ENCODE measurements at places on chromosomes 16 and 17.

DNA sequence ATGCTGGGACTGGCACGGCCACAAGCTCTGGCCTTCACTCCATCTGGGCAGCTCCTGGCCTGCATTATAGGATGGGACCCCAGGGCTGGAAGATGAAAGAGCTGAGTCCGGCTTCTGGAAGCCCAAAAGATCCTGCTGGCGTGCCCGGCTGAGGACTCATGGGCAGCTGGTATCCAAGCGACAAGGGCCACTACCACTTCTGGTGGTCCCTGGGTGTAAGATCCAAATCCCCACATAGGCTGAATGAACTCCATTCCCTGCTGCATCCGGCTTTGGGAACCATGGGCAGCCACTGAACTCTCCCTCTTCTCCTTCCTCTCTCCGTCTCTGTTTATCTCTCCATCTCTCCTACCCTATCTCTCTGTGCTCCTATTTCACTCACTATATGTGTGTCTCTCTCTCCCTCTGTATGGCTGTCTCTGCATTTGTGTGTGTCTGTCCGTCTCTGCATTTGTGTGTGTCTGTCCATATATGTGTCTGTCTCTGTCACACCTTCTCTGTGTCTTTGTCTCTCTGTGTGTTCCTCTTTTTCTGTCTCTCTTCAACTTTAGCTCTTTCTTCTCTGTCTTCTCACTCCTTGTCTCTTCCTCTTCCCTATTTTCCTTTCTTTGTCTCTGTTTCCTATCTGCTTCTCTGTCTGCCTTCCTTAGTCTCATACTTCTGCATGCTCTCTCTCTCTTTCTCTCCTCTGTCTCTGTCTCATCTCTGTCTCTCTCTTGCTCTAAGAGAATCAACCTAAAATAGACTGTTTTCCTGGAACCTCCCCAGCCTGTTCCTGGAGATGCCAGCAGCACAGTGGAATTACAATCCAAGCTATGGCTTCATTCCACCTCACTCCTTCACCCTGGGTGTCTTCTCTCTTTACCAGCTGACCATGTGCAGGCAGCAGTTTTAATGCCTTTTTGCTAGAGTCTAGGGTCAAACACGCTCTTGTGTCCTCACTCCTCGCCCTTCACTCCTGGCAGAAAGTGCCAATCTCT is 60.4 kb upstream of the IRX6 start:
- DNase-seq = no peak

GRCh38 chr17:66337866-66338485 is 35.6 kb downstream of the PRKCA start:
- no peak for DNase-seq

DNA sequence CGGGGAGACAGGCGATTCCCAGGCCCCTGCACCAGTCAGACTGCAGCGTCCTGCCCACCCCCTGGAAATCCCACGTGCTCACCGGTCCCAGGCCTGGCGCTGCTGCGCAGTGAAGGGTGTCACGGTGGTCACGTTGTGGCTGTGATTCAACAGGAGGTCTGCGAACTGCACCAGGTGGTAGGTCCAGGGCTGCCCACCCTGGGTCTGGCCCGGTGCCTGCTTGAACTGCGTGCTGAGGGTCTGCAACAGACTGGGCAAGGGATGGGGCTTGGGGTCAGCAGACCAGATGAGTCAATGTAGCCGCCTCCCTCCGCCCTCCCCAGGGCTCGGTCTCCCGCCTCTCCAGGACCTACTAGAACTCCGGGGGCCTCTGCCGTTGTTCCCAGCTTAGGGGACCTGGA is 7.1 kb downstream of the MYBBP1A start:
- no peak for DNase-seq

- DNase-seq = no peak
Observed at GRCh38 chr17:82959242-82959930, 119.6 kb upstream of the ZNF750 start.

- DNase-seq = no peak
Observed at GRCh38 chr17:14144508-14144907, 75.2 kb downstream of the COX10 start.

GRCh38 chr17:32111141-32111771 is 31.0 kb upstream of the RHOT1 start:
- no peak for DNase-seq

DNA sequence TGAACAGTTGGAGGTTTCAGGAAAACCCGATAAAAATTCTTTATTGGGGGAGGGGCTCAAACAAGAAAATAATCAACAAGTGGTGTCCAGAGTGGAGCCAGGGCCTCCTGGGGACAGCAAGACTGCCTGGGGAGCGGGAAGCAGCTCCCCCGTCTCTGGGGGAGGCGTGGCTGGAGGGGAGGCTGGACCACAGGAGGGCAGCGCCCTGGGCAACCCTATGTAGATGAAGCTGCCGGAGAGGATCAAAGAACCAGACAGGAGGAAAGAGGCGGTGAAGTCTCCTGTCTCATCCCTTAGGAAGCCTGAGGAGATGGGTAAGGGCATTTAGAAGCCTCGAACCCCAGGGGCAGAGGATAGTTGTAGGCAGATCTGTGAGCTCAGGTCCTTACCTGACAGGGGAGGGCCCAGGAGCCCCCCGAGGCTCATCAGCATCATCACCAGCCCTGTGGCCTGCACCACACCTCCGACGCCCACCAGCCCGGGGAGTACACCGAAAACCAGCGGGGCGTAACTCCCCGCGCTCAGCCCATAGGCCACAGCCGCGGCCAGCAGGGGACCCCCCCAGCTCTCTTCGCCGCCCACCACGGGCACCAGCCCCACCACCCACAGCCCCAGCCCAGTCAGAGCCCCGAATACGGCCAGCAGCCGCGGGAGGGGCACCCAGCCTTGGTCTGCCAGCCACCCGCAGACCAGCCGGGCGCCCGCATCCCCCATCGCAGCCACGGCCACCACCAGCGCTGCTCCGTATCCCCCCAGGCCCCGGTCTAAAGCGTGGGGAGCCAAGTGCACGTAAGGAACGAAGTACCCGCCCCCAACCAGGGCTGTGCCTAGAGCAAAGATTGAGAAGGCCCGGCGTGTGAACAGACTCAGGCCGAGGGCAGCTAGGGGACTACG is 2.0 kb downstream of the SLC16A11 start:
- DNase-seq = no peak

DNA sequence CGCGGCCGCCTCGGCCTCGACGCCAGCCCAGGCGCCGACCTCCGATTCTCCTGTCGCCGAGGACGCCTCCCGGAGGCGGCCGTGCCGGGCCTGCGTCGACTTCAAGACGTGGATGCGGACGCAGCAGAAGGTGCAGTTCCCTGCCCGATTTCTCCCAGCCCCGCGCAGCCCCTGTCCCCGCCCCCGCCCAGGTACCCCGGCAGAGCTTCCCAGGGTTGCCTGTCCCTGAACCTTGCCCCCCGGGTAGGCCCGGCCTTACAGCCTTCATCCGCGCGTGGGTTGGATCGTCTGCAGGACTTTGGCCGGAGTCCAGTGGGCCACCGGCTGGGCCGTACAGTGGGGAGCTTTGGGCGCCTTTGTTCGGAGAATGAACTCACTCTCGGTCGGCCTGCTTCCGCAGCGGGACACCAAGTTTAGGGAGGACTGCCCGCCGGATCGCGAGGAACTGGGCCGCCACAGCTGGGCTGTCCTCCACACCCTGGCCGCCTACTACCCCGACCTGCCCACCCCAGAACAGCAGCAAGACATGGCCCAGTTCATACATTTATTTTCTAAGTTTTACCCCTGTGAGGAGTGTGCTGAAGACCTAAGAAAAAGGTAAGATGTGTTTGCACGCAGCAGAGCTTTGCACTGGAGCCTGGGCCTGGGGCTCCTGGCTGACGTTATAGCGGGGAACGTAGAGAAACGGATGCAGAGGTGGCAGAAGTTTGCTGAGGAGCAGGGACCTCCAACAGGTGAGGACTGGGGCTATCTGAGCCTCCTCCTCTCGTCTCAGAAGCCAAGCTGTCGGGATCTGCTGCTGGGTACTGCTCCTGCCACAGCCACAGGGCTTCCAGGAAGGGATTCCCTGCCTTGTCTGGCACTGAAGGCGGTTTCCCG is 593 bp downstream of the GFER start:
- no peak for DNase-seq

- DNase-seq = no peak
Observed at GRCh38 chr16:85524630-85525419, 88.3 kb upstream of the GSE1 start.

DNA sequence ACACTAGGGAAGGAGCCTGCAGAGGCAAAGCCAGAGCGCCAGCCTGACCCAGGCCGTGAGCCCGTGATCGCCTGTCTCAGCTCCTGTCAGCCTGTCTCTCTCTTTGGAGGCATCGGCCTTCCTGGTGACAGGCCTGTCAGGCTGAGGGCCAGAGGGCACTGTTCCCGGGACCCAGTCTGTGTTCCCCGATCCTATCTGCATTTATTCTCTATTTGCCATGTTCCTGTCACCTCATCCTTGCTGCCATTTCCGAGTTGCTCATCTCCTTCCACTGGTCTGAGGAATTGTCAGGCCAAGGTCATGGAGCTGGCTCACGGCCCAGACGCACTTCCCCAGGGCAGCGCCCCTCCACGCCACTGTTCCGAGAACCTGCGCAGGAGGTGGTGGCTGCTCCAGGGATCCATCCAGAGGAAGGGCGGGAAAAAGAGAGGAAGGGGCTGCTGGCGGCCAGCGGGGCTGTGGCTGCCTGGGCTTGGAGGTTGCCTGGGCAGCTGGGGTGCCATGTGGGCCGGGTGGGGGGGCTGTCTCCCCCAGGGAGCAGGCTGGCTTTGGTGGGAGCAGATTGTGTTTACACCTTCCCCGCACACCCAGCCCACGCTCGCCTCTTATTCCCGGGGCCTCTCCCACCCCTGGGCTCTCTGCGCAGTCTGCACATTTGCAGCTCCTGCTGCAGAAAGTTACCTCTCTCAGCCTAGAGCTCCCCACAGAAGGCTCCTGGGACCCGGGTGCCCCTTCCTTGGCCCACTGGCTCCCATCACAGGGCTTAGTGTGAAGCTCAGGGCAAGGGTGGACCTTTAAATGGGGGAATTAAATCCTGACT is 4.9 kb downstream of the PRCD start:
- DNase-seq = no peak

GRCh38 chr16:20175358-20175757 is 101.7 kb upstream of the GPR139 start:
- no peak for DNase-seq

- DNase-seq = no peak
Observed at GRCh38 chr17:78960928-78961327, 18.8 kb downstream of the LGALS3BP start.

DNA sequence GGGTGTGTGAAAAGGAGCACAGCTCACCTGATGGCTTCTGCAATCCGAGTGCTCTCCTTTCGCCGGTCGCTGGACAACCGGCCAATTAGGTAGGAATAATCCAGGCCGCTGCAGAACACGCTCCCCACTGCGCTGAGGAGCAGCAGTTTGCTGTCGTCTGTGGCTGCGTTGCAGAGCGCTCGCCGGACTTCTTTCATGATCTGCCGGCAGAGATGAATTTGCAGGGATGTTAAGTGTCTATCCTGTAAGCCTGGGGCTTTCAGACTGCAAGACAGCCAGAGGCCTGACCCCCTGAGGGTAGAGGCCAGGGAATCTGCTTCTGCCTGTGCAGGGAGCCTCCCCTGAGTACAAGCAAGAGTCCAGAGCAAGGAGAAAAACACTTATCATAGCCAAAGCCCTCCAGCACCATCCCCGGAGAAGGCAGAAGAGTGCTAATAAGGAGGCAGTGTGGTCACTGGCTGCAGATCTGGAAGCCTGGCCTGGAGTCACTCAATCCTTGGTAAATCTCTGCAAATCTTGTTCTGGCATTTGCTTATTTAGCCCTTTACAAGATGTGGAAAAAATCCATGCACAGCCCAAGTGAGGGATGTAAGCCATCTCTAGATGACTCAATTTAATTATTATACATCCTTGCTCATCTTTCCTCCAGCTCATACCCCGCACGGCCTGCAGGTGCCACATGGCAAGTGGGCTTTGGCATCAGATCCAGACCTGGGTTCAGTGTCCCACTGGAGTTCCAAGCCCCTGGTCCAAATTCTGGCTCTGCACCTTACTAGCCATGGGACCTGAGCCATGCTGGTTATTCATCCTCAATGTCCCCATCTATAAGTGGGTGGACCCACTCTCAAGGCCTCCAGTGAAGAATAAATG is 80.2 kb downstream of the DYNLRB2 start:
- no peak for DNase-seq

- no peak for DNase-seq
Observed at GRCh38 chr16:85569615-85570212, 43.4 kb upstream of the GSE1 start.

GRCh38 chr17:75826561-75827307 is 17.5 kb downstream of the UNC13D start:
- no peak for DNase-seq

DNA sequence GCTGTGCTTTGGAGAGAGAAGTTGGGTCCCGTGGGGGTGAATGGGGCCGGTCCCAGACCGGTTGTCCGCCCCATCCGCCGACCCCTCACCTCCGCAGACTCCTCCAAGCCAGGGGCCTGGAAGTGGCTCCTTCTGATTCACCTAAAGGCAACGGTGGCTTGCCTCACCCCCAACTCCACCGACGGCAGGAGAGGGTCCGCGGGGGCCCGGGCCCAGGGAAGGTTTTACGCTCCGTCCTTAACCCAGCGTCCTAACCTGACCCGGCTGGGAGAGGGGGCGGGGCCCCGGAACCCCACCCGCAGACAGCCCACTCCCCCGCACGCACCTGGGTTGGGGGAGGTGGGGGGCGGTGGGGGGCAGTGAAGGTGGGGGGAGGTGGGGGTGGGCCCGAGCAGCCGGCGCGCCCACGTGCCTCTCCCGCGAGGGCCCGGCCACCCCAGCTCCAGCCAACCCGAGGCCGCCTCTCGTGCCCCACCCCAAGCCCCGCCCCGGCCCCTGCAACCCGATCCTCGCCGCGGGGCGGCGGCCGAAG is 12.7 kb upstream of the CD300A start:
- peak; percentile 74 for DNase-seq

DNA sequence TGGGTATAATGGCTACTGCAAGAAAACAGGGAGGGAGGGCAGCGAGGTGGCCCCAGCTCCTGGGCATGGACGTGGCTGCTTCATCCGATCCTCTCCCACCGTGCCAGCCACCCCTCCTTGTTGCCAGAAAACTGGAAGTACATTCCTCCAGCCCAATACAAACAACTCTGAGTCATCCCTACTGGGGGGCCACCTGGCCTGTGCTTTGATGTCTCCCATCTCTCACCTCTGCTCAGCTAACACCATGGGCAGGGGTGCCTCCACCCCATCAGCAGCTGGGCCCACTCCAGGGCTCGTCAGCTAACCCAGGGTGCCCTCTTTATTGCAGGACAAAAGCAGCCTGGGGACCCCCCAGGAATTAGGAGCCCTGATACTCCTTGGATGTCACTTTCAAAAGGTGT is 2.0 kb downstream of the RHBDF2 start:
- no peak for DNase-seq

GRCh38 chr17:82408288-82408937 is 9.7 kb upstream of the HEXD start:
- DNase-seq = no peak

GRCh38 chr16:53235851-53236250 is 181.1 kb downstream of the CHD9 start:
- DNase-seq = no peak

DNA sequence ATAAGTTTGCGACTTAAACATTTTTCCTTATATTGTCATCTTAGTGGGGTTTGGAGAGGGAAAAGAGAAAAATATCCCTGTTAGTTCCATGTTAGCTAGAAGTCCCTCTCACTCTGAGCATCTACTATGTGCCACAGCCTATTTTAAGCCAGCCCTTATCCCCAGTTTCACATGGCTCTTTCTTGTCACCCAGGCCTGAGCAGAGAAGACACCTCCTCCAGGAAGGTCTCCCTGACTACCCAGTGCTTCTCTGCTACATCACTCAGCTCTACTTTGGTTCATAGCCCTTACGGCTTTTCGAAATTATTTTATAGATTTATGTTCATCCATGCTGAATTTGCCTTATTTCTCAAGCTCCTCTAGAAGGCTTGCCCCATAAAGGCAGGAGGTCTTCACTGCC is 7.2 kb upstream of the MAP2K3 start:
- DNase-seq = no peak

All from activated CD4-positive, alpha-beta T cell treated with anti-CD3 and anti-CD28 coated beads for 24 hours (primary cell).